ENCODE measurements at places on chromosomes 7 and 10.
A peak's percentile ranks its signal among the peaks of the same experiment; 100 is the strongest.

GRCh38 chr7:49866910-49867309 lies 93.5 kb downstream of the VWC2 start:
- DNase-seq, result no peak

GRCh38 chr10:63614371-63614891 lies 93.2 kb downstream of the REEP3 start:
- no peak for DNase-seq

- no peak for DNase-seq
Observed at GRCh38 chr7:99257675-99258074, 15.0 kb upstream of the MYH16 start.

- DNase-seq, result no peak
Observed at GRCh38 chr7:43198599-43199090, 86.2 kb downstream of the HECW1 start.

DNA sequence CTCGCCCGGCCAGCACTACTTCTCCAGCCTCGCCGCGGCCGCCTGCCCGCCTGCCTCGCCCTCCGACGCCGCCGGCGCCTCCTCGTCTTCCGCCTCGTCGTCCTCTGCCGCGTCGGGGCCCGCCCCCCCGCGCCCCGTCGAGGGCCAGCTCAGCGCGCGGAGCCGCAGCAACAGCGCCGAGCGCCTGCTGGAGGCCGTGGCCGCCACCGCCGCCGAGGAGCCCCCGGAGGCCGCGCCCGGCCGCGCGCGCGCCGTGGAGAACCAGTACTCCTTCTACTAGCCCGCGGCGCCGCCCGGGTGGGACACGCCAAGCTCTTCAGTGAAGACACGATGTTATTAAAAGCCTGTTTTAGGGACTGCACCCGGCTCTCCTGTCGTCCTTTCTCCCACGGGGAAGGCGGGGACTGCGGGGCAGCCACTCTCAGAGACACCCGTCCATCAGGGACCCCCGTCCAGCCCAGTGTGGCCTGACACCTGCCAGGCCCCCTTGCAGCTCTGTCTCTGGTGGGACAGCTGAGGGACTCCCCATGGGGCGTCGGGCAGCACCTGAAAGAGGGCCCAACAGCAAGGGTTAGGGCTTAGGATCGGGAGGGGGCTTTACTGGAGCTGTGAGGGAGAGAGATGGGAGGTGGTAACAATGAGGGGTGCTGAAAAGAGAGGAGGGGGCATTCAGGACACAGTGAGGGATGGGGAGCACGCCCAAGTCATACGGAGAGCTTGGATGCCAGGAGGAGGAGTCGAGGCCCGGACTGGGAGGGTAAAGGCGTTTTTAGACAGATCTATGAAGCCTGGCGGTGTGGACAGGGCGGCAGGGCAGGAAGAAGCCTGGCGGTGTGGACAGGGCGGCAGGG lies 34.7 kb downstream of the SPDYE6 start:
- DNase-seq, result no peak

DNA sequence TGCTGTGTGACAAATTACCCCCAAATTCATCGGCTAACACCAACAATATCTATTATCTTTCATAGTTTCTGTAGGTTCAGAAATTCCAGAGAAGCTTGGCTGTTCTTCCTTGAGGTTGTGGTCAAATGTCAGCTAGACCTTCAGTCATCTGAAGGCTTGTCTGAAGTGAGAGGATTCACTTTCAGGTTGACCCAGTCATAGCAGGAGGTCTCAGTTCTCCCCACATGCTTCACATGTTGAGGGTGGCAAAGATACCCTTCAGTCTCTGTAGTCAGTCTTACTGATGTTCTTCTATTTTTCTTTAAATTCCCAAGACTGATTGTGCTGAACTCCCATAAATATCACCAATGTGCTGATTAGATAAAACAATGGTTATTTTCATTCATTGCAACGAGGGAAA lies 1692.0 kb downstream of the REEP3 start:
- DNase-seq, result no peak

GRCh38 chr7:46461334-46461777 lies 540.3 kb upstream of the IGFBP3 start:
- no peak for DNase-seq

- DNase-seq, result no peak
Observed at GRCh38 chr10:46327685-46328084, 40.9 kb downstream of the ANTXRL start.

DNA sequence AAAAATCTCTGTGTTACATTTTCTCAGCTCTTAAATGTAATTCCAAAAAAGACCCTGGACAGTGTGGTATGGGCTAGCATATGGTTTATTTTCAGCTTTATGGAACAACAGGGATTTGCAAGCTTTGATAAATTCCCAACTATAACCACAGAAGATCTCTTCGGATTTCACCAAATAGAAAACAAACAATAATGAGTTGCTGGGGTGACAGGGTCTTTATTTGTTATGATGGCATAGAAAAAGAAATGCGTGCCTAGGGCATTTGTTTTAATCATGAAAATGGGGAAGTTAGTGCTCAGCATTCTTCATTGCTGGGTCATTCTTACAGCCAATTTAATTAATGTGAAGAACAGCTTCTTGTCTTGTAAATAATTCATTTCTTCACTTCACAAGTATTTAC lies 139.0 kb downstream of the LRRN3 start:
- DNase-seq, result no peak

GRCh38 chr7:128679920-128680319 lies 7.8 kb downstream of the GARIN1A start:
- no peak for DNase-seq

GRCh38 chr7:95847061-95847460 lies 74.7 kb downstream of the DYNC1I1 start:
- DNase-seq, result no peak

DNA sequence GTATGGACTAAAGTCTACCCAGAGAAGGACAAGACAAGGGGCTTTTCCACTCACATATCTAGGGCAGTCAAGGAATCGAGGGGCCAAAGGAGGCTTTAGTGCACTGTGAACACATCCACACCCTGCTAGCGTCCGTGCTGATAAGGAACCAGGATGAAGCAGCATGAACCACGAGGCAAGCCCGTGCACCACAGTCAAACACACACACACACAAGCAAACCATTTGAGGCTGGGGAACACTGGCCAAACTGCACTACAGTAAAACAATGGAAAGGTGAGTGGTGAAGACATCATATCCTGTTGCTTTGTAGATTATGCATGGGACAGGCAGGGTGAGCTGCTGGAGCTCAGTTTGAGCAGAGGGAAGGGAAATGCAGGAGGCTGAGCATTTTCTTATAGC lies 177.4 kb upstream of the CDCA7L start:
- no peak for DNase-seq

DNA sequence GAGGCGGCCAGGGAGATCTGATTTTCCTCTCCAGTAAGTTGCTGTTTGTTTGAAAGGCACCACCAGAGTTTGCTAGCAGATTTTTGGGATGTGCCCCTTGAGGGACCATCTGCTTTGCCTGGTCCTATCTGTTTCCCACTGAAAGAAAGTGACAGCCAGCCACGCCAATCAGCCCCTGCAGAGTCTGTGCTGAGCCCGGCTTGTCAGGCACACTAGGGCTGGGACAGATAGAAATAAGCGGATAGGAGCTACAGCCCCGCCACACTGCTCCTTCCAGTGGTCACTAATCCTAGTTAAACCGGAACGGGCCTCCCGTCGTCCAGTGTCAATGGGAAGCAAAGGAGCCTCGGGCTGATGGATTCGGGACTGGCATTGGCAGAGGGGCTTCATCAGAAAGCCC lies 161.9 kb upstream of the PRR15 start:
- DNase-seq, result no peak

- no peak for DNase-seq
Observed at GRCh38 chr10:124957404-124957947, 15.6 kb downstream of the ZRANB1 start.

- DNase-seq, result no peak
Observed at GRCh38 chr10:70780370-70780760, 4.8 kb downstream of the TBATA start.

DNA sequence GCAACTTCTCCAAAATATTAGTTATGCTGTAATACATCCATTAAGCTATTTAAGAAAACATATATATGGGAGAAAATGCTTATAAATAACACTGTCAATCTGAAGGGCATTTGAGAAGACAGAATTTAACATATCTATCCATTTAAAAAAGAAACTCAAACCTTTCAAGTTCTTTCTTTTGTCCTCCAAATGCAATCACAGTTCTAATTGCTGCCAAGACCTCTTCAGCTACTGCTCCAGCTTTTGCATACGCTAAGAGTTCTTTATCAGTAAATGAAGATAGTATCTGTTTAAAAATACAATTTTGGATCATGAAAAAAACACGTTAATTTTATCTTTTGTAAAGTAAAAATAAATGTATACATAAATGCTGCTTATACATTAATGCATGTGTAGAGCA lies 39.6 kb downstream of the ABCB1 start:
- DNase-seq, result no peak

DNA sequence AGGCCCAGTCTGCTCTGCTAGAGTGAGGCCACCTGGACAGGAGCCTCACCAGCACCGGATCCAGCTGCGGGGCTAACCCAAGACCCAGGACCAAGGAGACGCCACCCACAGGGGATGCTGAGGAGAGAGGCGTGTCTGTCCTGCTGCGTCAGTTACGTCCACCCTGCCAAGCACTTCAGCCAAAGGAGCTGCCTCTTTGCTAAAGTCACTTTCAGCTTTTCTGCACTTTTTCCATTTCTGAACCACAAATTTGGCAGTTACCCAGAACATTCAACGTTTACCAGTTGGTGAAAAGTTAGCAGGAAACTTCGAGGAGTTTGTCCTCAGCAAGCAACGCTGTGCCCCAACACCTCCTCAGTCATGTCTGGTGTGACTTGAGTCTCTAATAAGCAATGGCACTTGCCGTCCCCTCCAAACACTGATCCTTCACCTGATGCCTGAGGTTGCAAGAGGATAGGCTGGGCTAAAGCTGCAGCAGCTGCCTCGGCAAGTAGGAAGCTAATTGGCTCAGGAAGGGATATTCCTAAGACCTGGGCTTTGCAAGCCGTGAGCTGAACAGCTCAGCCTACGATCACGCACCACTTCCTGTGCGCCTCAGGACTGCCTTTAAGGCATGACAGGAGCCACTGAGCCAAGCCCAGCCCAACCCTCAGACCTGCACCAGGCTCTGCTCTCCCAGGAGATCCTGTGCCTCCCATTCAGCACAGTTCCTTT lies 40.1 kb downstream of the KCNH2 start:
- DNase-seq, result peak; percentile 52

GRCh38 chr10:121426307-121426706 lies 171.9 kb downstream of the FGFR2 start:
- DNase-seq, result no peak

GRCh38 chr10:128971374-128972035 lies 495.5 kb upstream of the MGMT start:
- no peak for DNase-seq

GRCh38 chr7:57403601-57404342 lies 46.2 kb upstream of the ZNF716 start:
- no peak for DNase-seq
